Right atrium auricular region (tissue), 2 donors: ENCODE measurements at places on chromosomes 2 and 18. TPM values are rescaled to one million over a fixed set of nuclear protein-coding genes. Genes with fewer than 3 reads are reported as not detected.
A peak's percentile ranks its signal among the peaks of the same experiment; 100 is the strongest.

GRCh38 chr2:71695235-71696120 lies 242.1 kb downstream of the DYSF start:
- no peak for DNase-seq

Gene DLGAP1
- 0.56 TPM for total RNA-seq

DNA sequence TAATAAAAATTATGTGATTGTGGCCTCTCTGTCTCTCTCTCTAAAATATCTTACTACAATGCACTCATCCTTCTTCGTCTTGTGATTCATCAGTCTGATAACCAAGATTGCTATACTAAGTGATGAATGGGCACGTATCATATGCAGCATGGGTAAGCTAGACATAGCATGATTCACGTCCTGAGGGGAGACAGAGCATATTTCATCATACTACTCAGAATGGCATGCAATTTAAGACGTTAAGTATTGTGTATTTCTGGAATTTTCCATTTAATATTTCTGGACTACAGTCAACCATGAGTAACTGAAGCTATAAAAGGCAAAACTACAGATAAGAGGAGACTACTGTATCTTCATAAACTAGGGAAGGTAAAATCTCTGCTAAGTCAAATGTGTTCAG lies 97.0 kb upstream of the CD226 start:
- DNase-seq, result no peak

- DNase-seq, result no peak
These were observed 398.8 kb downstream of the CCDC85A start for GRCh38 chr2:56582570-56582969.

- DNase-seq, result no peak
These were observed 89.8 kb downstream of the FHOD3 start for GRCh38 chr18:36387310-36387709.

DNA sequence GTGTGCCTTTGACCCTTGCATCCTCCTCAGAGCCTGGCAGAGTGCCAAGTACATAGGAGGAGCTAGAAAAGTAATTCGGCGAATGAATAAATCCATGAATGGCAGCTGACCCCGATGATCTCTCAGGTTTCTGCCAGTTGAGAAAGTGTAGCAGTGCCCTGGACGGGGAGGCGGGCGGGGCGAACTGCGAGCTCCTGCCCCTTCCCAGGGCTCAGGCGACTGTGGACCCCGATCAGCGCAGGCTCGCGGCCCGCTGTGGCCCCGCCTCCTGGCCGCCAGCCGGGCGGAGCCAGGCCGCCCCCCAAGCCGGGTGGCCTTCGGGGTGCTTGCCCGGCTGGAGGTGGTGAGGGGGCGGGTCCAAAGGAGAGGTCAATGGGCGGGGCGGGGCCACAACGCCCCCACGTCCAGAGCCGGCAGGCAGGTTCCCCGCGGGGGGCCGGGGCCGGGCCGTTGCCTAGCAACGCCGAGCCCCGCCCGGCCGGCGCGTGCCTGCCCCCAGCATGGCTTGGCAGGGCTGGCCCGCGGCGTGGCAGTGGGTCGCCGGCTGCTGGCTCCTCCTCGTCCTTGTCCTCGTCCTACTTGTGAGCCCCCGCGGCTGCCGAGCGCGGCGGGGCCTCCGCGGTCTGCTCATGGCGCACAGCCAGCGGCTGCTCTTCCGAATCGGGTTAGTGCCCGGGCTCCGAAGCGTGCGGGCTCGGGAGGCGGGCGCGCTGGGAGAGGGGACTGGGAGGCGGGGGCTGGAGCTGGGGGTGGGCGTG lies 30.6 kb upstream of the TMBIM1 start:
- peak; percentile 84 for DNase-seq
